ENCODE measurements at places on chromosomes 1 and 21.

DNA sequence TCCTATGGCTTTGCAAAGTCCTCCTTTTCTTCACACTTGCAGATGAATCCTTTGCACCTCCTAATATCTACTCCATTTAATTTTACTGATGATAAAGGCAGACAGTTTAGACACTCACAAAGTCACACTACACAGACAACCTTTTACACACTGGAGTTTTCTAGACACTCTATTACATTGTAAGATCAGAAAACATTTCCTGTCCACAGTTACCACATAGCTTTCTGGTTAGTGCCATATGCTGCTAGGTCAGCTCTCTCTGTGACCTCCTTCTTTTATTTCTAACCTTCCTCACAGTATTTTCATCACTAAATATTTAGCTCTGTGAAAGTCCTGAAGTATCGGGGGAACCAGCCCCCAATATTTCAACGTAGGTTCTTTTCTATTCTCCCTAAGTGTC, 5.1 kb downstream of the SH2D1B start:
- no peak for DNase-seq

- DNase-seq, result no peak
Measured at GRCh38 chr1:80413969-80414368, 1386.8 kb upstream of the ADGRL2 start.

- no peak for DNase-seq
Measured at GRCh38 chr1:178684542-178685000, 40.5 kb upstream of the RALGPS2 start.

- DNase-seq, result no peak
Measured at GRCh38 chr1:78437396-78437795, 53.4 kb upstream of the PTGFR start.

DNA sequence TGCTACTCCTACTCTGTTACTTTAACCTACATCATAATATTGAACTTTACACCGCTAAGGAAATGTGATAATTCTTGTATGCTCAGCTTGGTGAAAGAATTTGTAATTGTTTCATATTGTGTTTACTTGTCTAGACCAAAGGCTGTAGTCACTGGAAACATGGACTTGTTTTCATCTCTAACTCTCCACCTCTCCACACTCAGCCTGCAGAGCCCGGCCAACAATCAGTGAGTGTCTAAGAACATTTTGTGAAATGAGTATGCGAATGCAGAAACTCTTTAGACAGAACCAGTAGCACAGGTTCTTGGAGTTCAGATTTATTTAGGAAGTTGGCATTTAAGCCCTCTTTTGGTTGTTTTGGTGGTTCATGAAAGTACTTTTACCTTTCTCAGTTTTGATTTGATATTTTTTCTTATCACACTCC, 3.2 kb upstream of the RWDD3 start:
- DNase-seq, result no peak

DNA sequence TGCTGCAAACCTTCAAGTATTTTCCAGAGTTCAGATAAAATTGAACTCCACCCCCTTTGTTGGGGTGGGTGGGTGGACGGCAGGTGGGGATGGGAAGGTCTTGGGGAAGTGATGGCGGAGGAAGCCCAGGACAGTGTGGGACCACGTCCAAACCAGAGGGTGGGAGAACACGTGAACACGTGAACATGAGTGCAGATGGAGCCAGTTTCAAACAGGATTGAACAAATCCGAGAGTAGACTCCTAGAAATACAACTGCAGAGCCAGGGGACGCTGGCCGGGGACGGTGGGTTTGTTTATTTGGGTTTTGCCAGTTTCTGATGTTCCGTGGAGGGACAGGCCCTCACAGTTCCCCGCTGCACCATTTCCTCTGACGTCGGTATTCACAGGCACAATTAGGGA, 2.9 kb downstream of the KRTAP10-2 start:
- DNase-seq, result no peak

GRCh38 chr1:30183895-30184294, 539.5 kb downstream of the MATN1 start:
- DNase-seq, result no peak

GRCh38 chr1:232110281-232111090, 483.9 kb downstream of the DISC1 start:
- no peak for DNase-seq

GRCh38 chr1:111747282-111747734, 8.1 kb upstream of the INKA2 start:
- DNase-seq, result no peak

DNA sequence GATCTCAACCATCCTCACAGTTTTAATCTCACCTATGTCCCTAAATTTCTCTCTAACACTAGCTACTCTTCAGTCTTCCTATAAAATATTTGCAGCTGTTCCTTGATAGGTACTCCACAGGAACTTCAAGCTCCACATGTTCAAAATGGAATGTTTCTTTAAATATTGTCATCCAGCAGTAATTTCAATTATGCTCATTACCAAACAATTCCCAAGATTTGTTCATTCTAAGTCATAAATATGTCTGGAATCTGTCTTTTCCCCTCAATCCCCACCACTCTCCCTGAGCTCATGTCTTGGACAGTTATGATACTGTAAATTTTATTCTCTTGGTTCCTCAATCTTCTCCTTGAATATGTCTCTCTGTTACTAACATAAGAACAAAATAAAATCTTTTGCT, 214.4 kb downstream of the NRIP1 start:
- DNase-seq, result no peak

- no peak for DNase-seq
Measured at GRCh38 chr1:34603594-34603993, 151.3 kb upstream of the GJB5 start.

DNA sequence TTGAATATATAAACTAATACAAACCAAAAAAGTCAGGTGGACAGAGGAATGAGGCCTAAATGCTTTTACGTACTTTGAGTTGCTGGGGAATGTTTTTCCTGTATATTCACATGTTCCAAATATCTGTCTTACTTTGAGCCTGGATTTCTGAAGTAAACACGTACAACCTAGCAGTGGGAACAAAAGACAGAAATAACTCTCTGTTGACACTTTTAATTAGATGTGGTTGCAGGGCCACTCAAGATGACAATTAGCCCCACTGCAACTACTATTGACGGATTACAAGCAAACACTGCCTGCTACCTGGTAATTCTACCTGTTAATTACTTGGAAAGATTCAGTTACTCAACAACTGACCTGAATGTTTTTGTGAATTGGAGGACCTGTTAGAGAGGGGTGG, 196.9 kb downstream of the TTLL7 start:
- no peak for DNase-seq

DNA sequence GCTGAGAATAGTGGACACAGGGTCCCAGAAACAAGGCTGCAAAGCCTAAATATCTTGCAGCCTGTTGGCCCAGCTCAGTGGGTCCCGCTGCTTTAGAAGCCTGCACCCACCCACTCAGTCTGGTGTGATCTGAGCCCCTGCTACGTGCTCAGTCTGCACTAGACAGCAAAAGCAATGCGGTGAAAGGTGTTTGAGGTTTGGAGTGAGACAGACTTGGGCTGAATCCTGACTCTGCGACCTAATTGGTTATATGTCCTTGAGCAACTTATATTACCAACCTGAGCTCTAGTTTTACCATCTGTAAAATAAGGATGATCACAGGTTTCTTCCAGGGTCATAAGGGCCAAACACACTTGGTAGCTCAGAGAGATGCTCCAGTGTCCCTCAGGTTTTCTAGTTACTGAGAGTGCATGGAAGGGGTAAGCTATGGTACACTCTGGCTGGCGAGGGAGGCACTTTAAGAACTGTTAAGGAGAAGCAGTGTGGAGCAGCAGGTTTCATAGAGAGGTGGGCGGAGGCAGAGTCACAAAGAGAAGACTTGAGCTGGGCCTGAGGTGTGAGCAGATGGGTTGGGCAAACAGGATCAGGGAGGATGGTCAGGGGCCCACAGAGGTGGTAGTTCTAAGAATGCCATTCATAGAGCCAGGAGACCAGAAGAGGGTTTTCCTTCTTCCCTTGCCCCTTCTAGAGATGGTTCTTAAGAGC, 10.1 kb downstream of the TMEM200B start:
- DNase-seq, result no peak

DNA sequence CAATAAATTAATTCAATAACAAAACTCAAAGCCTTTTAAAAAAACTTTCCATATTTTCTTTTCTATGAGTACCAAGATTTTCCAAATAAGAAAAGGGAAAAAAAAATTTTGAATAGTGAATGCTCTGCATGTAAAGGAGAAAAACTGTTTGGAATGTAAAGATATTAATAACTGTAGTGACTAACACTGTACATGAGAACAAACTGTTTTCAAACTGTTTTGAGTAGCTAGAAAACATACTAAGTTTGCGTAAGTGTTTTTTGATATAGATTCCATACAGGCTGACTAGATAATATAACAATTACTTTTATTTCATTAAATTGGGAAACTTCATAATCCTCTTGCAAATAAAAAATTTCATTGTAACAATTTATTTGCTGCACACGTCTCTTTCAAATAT, 150.5 kb downstream of the DPYD start:
- no peak for DNase-seq

GRCh38 chr1:209249280-209249670, 334.2 kb upstream of the CAMK1G start:
- DNase-seq, result no peak

- no peak for DNase-seq
Measured at GRCh38 chr21:43188592-43189210, 19.9 kb downstream of the CRYAA start.

DNA sequence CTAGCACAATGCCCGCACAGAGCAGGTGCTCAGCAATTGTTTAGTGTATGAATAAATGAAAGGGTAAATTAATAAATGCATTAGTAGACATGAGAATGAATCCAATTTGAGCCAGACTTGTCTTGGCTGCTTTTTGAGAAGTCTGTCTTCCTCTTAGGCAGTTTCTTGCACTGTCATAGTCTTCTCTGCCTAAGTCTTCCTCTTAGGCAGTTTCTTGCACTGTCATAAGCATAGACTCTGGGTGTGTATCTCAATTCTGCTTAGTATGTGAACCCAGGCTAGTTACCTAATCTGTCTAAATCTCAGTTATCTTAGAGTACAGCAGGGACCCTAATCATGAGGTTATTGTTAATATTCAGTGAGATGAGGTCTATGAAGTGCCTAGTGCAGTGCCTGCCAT, 27.2 kb downstream of the NHLH2 start:
- no peak for DNase-seq

DNA sequence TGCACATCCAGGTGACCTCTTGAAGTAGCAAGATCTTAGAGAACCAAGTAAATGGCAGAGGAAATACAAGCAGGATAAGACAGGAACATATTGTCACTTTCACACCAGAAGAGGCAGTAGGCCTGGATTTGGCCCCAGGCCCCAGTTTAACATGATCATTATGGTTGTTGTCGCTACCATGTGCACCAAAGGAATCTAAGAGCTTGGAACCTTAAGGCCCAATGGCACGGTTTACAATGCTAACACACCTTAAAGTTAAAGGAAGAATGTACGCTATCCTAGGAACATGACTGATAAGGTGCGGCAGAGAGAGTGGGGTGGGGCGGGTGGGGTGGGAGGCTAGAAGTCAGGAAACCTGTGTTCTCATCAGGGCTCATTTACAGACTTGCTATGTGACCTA, 147.5 kb downstream of the ROR1 start:
- DNase-seq, result no peak

DNA sequence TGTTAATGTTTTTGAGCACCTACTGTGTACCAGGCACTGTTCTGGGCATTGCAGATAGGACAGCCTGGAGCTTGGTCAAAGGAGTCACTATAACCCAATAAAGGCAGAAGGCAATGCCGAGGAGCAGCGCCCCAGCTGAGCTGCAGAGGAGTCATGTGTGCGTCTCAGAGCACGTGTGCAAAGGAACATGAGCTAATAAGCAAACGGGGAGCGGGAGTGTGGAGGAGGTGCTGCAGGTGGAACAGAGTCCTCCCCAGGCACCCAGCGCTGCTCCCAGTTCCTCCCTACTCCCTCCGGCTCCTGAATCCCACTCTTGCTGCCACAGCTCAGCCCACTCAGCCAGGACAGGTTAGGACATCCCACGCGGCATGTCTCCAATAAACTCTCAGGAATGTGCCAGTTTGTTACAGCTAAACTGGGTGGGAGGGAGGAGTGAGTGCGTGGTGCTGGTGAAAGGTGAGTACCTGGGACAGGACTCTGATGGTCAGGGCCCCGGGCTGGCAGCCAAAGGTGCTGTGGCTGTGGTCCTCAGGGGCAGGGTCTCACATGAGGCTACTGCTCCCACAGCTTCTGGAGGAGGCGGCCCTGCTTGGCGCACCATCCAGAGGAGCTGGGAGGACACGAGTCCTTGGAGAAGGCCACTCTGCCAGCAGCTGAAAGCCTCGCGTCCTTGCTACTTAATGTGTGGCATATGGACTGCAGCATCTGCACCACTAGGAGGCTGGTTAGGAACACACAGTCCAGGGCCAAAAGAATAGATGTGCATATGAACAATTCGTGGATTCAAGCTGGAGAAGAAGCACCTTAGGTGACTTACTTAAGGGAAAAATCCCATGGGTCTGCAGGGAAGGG, 52.3 kb downstream of the GRIK3 start:
- no peak for DNase-seq

DNA sequence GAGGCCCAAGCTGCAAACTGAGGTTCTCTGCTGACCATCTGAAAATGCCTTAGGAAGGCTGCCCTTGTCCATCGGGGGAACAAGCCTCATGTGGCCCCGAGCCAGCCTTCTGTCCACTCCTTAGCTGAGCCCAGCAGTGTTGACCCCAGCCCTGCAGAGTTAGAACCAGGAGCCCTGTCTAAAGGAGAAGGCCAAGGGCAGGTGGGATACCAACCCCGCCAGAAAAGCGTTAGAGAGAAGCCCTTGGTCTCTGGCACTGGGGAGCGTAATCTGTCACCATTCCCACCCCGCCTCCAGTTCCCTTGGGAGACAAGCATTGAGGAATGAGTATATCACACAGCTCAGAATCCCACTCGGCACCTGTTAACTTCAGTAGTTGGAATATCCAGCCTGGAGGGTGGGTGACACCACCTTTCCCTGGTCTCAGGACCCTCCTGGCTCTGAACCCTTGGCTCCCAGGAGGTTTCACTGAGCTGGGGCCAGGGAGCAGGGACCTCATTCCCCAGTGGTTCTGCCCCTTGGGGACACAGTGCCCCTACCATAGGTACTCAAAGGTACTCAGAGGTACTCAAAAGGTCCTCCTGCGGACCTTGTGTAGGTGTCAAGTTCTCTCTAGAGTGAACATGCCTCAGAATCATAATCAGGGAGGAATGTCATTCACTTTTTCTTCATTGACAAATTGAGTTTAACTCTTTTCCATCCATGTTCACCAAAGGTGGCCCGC, 16.4 kb downstream of the ETS2 start:
- DNase-seq, result no peak

- no peak for DNase-seq
Measured at GRCh38 chr1:179151908-179152682, 70.2 kb downstream of the TOR3A start.

GRCh38 chr21:28159396-28159795, 833.3 kb downstream of the LTN1 start:
- DNase-seq, result no peak

DNA sequence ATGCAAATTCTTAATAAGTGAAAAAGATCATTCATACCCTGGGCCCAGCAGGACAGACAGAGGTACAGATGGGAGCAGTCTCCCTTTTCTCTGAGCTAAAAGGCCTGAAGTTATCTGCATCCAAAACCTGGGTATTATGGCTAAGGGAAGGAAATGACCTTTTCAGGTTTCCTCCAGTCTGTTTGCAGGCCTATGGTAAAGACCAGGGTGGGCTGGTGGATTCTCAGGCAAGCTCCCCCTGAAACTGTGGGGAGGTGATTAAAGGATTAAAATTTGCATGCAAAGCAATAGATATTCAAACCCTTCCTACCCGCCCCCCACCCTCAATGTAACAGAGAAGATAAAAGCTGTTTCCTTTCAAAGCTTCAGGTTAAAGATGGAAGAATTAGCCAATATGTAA, 471.8 kb upstream of the RUNX1 start:
- DNase-seq, result no peak

All from activated naive CD4-positive, alpha-beta T cell (primary cell).